ENCODE measurements at places on chromosomes 1 and 21.
A peak's percentile ranks its signal among the peaks of the same experiment; 100 is the strongest.

- H3K27ac ChIP-seq: no peak overlapping the region
- no peak for DNase-seq
- no peak overlapping the region for H3K4me3 ChIP-seq
- no peaks in the 10 kb centered on the region for H3K4me1 ChIP-seq
Observed at GRCh38 chr1:108140936-108141335, 59.2 kb downstream of the SLC25A24 start.

GRCh38 chr1:93338387-93339146 lies 7.1 kb upstream of the DR1 start:
- no peaks in the 10 kb centered on the region for H3K4me1 ChIP-seq
- no peaks in the 10 kb centered on the region for H3K27me3 ChIP-seq
- peaks cover 9% of the 10 kb centered on the region for H3K36me3 ChIP-seq
- peak overlapping the region; percentile 2 for H3K27ac ChIP-seq

DNA sequence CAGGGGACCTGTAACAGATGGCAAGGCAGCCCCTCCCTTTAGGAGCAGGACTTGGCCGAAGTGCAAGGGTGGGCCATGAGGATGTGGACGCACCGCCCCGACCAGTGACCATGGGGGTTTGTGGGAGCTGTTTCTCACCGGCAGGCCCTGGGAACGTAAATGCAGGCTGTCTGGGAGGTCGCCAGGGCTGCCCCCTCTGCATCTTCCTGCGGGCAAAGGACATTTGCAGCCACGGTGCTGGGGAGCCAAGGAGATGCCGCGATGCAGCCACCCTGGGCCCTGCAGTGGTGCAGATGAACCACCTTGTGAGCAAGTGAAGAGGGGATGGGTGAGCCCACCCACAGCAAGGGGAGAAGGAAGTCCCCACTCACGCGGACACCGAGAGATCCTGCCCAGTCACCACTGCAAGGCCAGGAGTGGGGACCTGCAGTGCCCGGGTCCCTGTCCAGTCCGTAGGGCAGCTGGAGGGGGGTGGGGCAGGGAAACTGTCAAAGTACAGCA lies 121.1 kb downstream of the SIK1 start:
- H3K36me3 ChIP-seq: no peaks in the 10 kb centered on the region
- H3K27me3 ChIP-seq: peaks cover 7% of the 10 kb centered on the region
- no peak for DNase-seq
- no peak overlapping the region for H3K4me3 ChIP-seq
- peaks cover 30% of the 10 kb centered on the region for H3K4me1 ChIP-seq
- no peak overlapping the region for H3K27ac ChIP-seq

GRCh38 chr1:235525314-235525713 lies 21.1 kb upstream of the B3GALNT2 start:
- H3K27ac ChIP-seq: no peak overlapping the region
- DNase-seq: no peak
- no peak overlapping the region for H3K4me3 ChIP-seq
- H3K27me3 ChIP-seq: peaks cover 5% of the 10 kb centered on the region
- H3K4me1 ChIP-seq: no peaks in the 10 kb centered on the region

GRCh38 chr21:36232641-36233040 lies 76.0 kb downstream of the DOP1B start:
- no peak for DNase-seq
- H3K4me3 ChIP-seq: no peak overlapping the region
- H3K27me3 ChIP-seq: no peaks in the 10 kb centered on the region
- H3K36me3 ChIP-seq: peaks cover 27% of the 10 kb centered on the region
- H3K27ac ChIP-seq: no peak overlapping the region

GRCh38 chr1:106768077-106768476 lies 288.4 kb upstream of the PRMT6 start:
- DNase-seq: no peak
- H3K4me1 ChIP-seq: no peaks in the 10 kb centered on the region
- no peaks in the 10 kb centered on the region for H3K36me3 ChIP-seq
- peaks cover 1% of the 10 kb centered on the region for H3K27me3 ChIP-seq
- H3K4me3 ChIP-seq: no peak overlapping the region
- H3K27ac ChIP-seq: no peak overlapping the region

DNA sequence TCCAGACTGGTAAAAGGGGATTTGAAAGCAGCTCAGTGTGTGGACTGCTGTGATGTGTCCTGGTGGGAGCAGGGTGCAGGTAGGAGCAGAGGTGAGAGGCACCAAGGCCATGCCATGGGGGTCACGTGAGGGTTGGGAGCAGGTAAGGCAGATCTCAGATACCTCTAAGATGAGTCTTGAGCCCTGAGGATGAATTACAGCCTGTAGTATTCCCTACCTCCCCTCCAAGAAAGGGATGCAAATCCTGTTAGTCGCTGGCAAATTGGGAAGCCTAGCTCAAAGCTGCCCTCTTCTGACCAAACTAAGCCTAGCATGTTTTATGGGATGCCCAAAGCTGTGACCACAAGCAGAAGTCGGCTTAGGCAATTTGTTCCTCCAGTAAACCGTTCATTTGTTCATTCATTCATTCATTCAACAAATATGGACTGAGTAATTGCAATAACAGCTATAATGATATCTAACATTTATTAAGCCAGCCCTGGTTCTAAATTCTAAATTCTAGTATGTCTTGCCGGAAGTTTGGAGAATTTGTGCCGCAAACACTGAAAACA lies 3.9 kb upstream of the NUAK2 start:
- no peak overlapping the region for H3K4me3 ChIP-seq
- DNase-seq: peak; percentile 70
- H3K4me1 ChIP-seq: peaks cover 20% of the 10 kb centered on the region

GRCh38 chr1:205576805-205577761 lies 54.7 kb downstream of the ELK4 start:
- no peak overlapping the region for H3K4me3 ChIP-seq
- H3K36me3 ChIP-seq: no peaks in the 10 kb centered on the region
- H3K27ac ChIP-seq: no peak overlapping the region

GRCh38 chr1:148263128-148263905 lies 111.2 kb upstream of the NBPF11 start:
- H3K27me3 ChIP-seq: no peaks in the 10 kb centered on the region
- H3K4me1 ChIP-seq: peaks cover 12% of the 10 kb centered on the region
- H3K4me3 ChIP-seq: peak overlapping the region; percentile 94
- H3K36me3 ChIP-seq: no peaks in the 10 kb centered on the region
- H3K27ac ChIP-seq: peak overlapping the region; percentile 97
- peak; percentile 66 for DNase-seq

GRCh38 chr1:121516234-121516967 lies 331.6 kb downstream of the SRGAP2C start:
- DNase-seq: peak; percentile 22
- peak overlapping the region; percentile 82 for H3K4me3 ChIP-seq
- H3K4me1 ChIP-seq: peaks cover 35% of the 10 kb centered on the region
- no peaks in the 10 kb centered on the region for H3K27me3 ChIP-seq
- peak overlapping the region; percentile 82 for H3K27ac ChIP-seq
- no peaks in the 10 kb centered on the region for H3K36me3 ChIP-seq

DNA sequence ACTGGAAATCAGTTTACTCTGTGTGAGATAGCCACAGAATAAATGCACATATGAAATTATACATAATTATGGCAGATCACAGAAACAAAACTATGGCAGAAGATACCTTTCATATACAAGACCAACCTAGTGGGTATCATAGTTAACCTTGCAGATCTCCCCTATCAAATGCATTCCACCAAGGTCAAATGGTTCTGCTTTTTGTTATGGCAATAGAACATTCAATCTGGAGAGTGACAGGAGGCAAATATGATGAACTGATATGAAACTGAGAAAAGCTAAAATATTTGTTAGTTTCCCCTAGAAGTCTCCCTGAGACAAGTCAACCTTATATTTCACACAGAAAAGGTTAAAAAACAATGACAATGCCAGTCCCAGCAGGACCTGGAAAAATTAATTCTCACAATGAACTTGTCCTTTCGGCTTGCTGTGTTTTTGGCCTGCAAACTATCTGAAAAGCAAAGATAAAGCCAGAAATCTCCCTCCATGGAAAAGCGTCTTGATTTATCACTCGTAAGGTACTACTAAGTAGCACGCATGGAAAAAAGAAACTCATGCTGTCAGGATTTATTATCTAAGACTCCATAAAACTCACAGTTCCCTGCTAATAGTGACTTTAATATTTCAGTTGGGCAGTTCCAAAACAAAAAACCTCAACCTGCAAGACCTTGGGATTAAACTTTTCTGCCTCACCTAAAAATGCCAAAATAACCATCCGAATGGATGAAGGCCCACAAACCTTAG lies 174.3 kb downstream of the TGFBR3 start:
- no peak overlapping the region for H3K4me3 ChIP-seq
- no peak for DNase-seq
- H3K36me3 ChIP-seq: no peaks in the 10 kb centered on the region
- peaks cover 5% of the 10 kb centered on the region for H3K27me3 ChIP-seq

GRCh38 chr1:55055084-55055882 lies 15.9 kb downstream of the PCSK9 start:
- H3K27ac ChIP-seq: no peak overlapping the region
- H3K4me1 ChIP-seq: no peaks in the 10 kb centered on the region
- H3K27me3 ChIP-seq: peaks cover 5% of the 10 kb centered on the region
- H3K4me3 ChIP-seq: no peak overlapping the region
- no peak for DNase-seq
- H3K36me3 ChIP-seq: no peaks in the 10 kb centered on the region

- no peak overlapping the region for H3K27ac ChIP-seq
- H3K27me3 ChIP-seq: peaks cover 4% of the 10 kb centered on the region
- no peaks in the 10 kb centered on the region for H3K36me3 ChIP-seq
- no peaks in the 10 kb centered on the region for H3K4me1 ChIP-seq
- no peak for DNase-seq
- H3K4me3 ChIP-seq: no peak overlapping the region
Observed at GRCh38 chr1:223860051-223860622, 14.4 kb upstream of the TP53BP2 start.

DNA sequence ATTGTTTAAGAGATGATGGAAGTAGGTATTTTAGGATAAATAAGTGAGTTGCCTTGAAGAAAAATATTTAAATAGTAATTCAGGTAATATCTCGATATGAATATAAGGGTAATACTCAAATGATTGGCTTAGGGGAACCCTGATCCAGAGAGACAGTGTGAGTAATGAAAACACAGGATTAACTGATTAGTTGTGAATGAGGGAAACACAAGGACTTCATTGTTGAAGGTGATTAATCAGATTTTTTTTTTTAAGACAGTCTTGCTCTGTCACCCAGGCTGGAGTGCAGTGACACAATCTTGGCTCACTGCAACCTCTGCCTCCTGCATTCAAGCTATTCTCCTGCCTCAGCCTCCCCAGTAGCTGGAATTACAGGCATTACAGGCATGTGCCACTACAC lies 12.7 kb downstream of the SLC25A33 start:
- peaks cover 9% of the 10 kb centered on the region for H3K4me1 ChIP-seq
- no peak overlapping the region for H3K4me3 ChIP-seq
- H3K27ac ChIP-seq: peak overlapping the region; percentile 55
- H3K27me3 ChIP-seq: no peaks in the 10 kb centered on the region

GRCh38 chr1:18480315-18481189 lies at the start of gene KLHDC7A:
KLHDC7A (plus strand) TSS chr1:18480930; CDS start chr1:18480982, 52 bp downstream.
- H3K27ac ChIP-seq: no peak within 1 kb of the TSS
- H3K36me3 ChIP-seq: no peaks in the 10 kb centered on the region
- H3K27me3 ChIP-seq: peaks cover 16% of the 10 kb centered on the region
- H3K4me3 ChIP-seq: no peak within 1 kb of the TSS

DNA sequence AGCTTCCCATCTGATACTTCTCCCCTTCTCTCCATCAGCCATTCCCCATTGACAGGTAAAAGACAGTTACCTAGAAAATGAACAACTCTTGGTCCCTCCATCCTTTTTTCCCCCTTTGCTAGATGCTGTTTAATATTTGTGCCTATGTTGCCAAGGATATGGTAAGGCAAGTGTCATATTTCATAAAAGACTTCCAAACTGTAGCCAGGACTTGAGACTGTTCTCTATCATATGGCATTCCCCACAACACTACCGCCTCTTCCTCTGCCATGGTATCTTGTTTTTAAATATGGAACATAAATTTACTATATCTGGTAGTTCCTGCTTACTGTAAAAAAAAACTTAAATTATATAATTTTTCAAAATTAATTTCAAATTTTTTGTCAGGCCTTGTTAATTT lies 97.2 kb downstream of the PHTF1 start:
- no peak for DNase-seq
- H3K36me3 ChIP-seq: no peaks in the 10 kb centered on the region
- H3K27me3 ChIP-seq: no peaks in the 10 kb centered on the region
- no peaks in the 10 kb centered on the region for H3K4me1 ChIP-seq

GRCh38 chr1:225471109-225471452 lies 43.2 kb upstream of the LBR start:
- H3K4me1 ChIP-seq: peaks cover 19% of the 10 kb centered on the region
- H3K27me3 ChIP-seq: no peaks in the 10 kb centered on the region
- DNase-seq: no peak
- no peak overlapping the region for H3K4me3 ChIP-seq

DNA sequence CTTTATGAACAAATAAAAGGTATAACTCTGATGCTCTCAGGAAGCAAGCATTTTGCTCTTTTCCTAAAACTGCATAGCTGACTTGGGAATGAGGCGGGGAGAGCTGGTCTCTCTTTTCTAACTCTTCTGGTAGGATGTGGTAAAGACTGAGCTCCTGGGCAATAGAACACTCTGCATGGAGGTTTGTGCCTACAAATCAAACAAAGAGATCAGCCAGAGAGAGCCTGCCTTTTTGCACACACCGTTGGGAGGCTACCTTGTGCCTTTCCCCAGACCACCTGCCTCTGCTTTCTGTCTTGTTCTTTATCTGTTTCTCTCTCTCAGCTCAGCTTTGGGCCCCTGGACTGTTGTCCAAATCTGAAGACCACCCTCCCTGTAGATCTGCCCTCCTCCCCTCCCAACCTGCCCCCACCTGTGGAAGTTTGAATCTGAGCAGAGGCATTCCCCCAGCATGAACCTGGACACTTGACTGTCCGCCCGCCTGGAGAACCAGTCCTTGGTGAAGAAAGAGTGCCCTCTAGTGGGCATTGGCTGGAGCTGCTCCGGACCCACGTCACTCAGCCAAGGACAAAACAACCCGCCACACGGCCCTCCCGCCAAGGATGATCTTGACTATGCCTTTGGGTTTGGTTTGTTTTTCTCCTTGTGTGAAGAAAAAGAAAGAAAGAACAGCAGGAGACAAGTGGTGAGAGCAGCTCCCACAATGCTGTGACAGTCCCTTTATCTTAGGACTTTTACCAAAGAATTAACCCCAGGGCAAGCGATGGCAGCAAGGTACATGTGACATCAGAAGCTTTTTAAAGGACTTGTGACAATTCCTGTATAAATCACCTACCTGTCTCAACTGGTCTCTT lies 228.2 kb downstream of the PBX1 start:
- no peak overlapping the region for H3K4me3 ChIP-seq
- no peak overlapping the region for H3K27ac ChIP-seq
- H3K27me3 ChIP-seq: peaks cover 7% of the 10 kb centered on the region

Measured in memory B cell (primary cell).